ENCODE measurements at places on chromosomes 7 and 10.

GRCh38 chr10:122673731-122674130 is 25.9 kb downstream of the C10orf120 start:
- DNase-seq = no peak

DNA sequence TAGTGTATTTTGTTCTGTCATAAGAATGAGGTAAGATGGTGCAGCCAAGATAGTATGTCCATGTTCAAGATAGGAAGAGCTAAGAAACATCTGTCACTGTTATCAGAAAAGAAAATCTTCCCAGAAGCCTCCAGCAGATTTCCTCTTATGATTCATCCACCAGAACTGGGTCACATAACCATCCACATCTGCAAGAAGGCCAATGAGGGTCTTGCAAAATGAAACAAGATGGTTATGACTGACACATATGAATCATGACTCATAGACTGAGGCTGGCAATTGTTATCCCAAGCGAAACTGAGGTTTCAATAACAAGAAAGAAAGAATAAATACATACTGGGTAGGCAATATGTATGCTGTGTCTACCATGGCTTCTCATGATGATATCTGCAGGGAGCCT is 30.3 kb downstream of the CCNJ start:
- peak; percentile 92 for DNase-seq

GRCh38 chr7:74483402-74484336 is 30.0 kb downstream of the GTF2IRD1 start:
- DNase-seq = peak; percentile 9

DNA sequence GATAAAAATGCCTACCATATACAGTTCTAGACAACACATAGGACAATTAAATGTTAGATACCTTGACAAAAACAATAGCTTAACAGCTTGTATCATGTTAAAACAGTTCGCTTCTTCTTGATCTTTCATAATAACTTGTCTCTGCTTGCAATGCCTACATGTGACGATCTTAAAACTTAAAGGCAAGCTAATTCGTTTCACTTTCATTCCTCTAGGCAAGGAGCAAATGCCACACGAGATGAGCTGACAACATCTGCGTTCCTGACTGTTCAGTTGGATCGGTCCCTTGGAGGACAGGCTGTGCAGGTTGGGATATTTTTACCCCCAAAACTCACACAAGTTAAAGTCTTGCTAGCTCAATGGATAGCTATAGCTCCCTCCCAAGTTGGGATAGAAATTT is 51.6 kb upstream of the ARL4A start:
- no peak for DNase-seq

All from MV-4-11 (cell line).